Stimulated activated CD4-positive, alpha-beta T cell treated with anti-CD3 and anti-CD28 coated beads, Interleukin-1b, Interleukin-23, amount 100 ng/mL, for 24 hours (primary cell): ENCODE measurements at places on chromosomes 3 and 15.

- DNase-seq, result no peak
Measured at GRCh38 chr3:68664276-68664675, 268.1 kb downstream of the TAFA4 start.

GRCh38 chr3:5806192-5806591, 618.7 kb downstream of the EDEM1 start:
- no peak for DNase-seq

DNA sequence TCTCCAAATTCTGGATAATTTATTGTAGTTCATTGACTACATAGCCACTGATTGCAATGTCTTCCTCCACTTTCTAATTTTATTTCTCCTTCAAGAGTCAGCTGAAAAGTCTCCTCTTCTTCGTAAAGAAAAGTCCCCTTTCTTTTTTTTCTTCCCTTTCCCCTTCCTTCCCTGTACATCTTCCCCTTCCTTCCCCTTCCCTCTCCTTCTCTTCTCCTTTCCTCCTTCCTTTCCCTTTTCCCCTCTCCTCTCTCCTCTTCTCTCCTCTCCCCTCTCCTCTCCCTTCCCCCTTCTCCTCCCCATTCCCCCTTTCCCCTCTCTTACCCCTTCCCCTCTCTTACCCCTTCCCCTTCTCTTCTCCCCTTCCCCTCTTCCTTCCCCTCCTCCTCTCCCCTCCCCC, 8.8 kb upstream of the MGA start:
- DNase-seq, result no peak

DNA sequence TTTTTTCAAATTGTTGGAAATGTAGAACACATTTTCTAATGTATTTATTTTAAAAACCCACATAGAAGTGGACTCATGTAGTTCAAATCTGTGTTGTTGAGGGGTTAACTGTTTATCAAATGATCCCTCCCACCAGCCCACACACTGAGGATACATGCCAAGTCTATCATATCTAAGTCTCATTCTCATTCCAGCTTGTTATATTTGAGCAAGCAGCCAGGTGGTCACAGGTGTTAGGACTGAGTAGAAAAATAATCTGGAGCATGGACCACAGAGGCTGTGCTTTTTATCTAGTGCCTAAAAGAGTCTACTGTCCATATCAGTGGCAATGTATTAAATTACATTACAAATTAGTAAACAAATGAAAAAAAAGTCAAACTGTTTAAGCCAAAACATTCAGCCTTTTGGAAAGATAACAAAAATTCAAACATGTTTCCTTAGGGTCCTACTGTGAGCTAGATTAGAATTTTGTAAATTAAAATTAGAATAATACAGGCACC, 20.7 kb upstream of the SPESP1 start:
- DNase-seq, result no peak

GRCh38 chr3:148204131-148204530, 493.6 kb upstream of the AGTR1 start:
- DNase-seq, result no peak

DNA sequence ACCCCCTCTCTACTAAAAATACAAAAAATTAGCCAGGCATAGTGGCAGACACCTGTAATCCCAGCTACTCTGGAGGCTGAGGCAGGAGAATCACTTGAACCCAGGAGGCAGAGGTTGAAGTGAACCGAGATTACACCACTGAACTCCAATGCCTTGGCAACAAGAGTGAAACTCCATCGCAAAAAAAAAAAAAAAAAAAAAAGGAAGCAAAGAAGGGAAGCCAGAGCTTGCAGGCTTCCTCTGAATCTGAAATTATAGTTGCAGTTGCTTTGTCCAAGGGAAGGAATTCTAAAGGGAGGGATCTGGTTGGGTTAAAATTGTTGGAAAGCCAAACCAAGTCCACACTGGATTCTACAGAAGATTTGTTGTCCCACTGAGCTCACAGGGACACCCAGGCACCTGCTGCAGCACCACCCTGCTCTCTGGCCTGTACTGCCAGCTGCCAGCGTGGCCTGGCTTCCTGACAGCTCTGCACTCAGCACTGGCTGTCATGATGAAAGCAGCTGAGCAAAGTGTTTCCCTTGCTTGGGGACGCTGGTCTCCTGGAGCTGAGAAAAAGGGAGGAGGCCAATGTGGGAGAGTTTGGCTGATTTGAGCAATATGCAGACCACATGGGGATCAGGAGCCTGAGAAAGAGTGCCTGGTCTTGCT, 88.8 kb upstream of the HES1 start:
- no peak for DNase-seq

DNA sequence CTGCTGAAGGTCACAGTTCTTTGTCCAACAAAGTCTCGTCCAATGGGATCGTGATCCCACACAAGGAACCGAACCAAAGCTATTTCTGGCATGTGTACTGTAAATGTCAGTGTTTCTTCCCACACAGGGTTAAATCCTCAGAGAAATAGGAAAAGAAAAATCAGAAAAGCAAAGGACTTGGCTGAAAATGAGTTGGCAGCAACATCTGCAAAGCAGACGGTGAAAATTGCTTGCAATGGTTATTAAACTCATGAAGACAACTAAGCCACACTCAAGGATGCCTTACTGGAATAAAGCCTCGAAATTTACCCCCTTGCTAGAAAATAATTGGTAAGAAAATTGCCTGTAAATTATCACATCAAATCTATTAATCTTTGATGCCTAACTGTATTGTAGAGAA, 195.2 kb upstream of the STRIT1 start:
- DNase-seq, result no peak

DNA sequence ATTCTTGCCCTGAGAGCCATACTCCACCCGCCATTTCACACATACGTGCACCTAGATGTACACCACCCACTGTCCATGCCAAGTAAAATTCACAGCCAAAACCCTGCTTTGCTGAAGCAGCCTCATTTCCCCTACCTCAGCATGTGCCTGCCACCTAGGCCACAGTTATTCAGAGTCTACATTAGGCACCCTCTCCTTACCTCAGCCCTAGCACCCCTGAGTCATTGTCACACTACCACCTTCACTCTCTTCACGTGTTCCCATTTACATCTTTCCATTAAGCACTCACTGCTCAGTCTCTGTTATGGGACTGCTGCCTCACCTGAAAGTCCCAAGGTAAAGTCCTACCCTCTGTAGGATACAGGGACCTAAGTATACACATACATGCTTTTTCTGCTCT, 70.0 kb downstream of the SETD5 start:
- no peak for DNase-seq

GRCh38 chr15:85744579-85744978, 50.1 kb downstream of the KLHL25 start:
- no peak for DNase-seq

GRCh38 chr15:50024281-50024680, 94.8 kb downstream of the ATP8B4 start:
- DNase-seq, result no peak

- no peak for DNase-seq
Measured at GRCh38 chr3:124952282-124952855, 17.8 kb upstream of the MUC13 start.

GRCh38 chr15:73840771-73841170, 32.6 kb upstream of the TBC1D21 start:
- no peak for DNase-seq

DNA sequence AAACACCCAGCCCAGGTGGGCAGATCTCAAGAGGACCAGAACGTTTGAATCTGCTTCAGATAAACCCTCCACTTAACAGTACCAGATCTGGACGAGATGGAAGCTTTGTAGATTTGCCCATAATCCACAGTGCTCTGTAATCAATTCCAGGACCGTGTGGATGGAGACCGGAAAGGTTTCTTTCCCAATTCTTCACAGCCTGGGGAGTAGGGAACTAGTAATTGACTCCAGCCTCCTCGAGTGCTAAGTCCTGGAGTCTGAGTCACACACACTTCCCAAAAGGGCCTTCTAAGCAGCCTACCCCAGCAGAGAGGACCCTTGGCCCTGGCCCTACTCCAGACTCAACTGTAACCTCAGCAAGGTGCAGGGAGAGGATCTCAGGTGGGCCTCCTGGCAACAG, 56.2 kb upstream of the TSEN2 start:
- DNase-seq, result no peak

- no peak for DNase-seq
Measured at GRCh38 chr3:62375655-62376453, 2.5 kb upstream of the FEZF2 start.

- DNase-seq, result no peak
Measured at GRCh38 chr3:112746675-112747280, 99.9 kb downstream of the CD200R1L start.

DNA sequence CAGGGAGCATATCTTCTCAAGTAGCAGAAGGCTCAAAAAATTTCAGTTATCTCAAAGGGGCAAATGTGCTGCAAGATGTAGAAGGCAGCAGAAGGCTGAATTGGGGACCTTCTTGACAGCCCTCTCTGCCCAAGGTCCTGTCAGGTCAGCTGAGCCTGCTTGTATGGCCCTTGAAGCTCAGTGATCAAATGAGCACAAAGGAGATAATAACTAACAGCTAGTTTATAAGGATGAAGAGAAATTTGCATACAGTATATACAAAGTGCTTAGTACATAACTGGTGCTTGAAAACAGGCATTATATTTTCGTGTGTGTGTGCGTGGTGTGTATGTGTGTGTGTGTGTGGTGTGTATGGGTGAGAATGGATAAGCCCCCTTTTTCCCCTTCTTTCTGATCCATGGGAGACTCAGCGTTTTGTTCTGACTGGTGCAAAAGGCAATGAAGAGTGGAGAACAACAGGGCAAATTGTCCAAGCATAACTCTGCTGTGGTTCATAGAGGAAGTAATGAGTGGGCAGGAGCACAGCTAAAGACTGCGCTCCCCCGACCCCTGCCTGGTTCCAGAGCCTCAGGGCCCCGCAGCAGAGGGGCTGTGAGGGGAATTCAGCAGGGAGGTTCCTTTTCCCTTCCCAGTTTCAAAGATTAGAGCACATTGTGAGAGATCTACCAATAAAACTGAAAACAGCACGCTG, 356.8 kb upstream of the NR2F2 start:
- no peak for DNase-seq

DNA sequence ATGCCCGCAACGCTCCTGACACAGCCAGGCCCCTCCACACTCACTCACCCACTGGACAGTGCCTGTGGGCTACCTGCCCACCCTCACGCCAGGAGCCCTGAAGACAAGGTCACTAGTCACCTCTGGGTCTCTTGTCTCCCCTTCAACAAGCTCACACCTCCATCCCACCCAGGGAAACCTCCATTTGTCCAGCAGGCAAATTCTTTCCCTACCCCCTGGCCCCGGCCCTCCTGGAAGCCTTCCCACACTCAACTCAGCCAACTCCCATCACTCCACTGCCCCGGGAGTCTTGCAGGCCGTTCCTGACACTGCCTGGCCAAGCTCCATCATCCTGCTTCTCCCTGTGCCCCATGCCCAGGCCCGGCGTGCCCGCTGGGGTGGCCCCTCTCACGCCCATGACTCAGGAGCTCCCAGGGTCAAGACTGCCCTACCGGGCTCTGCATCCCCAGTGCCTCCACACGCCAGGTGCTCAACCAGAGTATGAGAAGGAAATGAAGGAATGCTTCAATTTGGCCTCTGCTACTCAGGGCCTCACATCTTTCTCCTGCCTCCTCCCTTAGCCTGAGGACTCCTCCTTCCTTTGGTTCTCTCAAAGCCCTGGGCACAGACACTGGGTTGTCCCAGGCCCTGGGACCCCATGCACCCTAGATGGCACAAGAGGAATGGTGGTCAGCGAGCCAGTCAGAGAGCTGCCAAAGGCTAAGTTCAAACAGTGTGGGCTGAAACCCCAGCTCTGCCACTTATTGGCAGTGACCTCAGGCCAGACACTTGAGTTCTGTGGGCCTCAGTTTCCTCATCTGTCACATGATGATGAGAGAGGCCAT, 88.6 kb downstream of the SEC22A start:
- no peak for DNase-seq

DNA sequence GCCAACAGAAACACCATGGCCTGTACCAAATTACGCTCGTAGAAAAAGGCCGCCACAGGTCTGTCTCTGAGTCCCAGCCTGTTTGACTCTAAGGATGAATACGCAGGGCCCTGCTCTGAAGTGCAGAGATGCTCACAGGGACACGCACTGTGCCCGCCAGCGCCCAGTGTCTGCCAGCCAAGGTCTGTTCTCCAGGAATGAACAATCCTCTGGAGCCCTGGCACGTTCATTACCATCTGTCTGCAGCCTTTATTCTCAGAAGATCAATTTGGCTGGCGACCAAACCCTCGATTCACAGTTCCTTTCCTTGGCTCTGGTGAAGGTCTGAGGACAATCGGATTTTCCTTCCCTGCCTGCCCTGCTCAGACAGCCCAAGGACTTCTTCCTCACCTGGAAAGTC, 66.3 kb downstream of the NIPA2 start:
- DNase-seq, result no peak
